ENCODE measurements at places on chromosomes 1 and 21. TPM values are rescaled to one million over a fixed set of nuclear protein-coding genes. Genes with fewer than 3 reads are reported as not detected.

DNA sequence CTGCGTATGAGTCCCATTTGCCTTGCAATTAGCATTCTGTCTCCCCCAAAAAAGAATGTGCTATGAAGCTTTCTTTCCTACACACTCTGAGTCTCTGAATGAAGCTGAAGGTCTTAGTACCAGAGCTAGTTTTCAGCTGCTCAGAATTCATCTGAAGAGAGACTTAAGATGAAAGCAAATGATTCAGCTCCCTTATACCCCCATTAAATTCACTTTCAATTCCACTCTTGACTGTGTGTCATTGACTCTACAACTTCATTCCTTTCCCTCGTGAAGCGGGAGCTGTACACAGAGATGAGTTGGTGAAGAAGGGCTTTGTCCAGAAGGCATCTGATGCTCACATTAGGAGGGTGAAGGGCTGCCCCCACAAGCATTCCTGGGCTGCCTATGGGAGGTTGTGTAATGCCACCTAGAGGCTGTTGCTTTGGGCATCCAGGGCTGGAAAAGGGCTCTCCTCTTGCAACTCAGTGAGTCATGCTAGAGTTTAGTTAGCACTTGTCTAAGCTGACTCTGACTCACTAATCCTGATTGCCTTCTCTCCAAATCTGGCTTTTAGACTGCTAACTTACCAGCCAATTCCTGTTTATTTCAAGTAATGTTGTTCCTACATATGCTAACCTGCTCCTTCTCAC is 1.8 kb downstream of the SPRR1B start:
- H3K27me3 ChIP-seq = no peaks in the 10 kb centered on the region
- no peak overlapping the region for H3K27ac ChIP-seq
- H3K4me3 ChIP-seq = no peak overlapping the region
- no peak for DNase-seq
- H3K36me3 ChIP-seq = no peaks in the 10 kb centered on the region

DNA sequence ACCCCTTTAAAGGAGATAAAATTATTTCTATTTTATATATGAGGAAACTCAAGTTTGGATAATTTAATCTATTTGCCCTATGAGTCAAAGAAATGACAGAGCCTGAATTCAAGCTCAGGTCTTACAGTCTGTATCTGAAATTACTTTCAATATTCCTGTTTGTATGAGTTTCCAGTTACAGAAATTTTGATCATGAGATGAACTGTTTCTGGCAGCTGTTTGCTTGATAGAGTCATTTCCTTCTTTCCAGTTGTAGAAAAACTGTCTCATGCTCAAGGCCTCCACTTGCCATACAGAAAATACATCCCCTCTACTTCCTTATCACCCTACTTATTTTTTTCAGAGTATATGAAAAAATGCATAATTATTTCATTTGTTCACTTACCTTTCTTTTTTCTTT is 87.6 kb downstream of the PTPRC start:
- H3K27me3 ChIP-seq = no peaks in the 10 kb centered on the region
- no peaks in the 10 kb centered on the region for H3K4me1 ChIP-seq
- no peak overlapping the region for H3K4me3 ChIP-seq

DNA sequence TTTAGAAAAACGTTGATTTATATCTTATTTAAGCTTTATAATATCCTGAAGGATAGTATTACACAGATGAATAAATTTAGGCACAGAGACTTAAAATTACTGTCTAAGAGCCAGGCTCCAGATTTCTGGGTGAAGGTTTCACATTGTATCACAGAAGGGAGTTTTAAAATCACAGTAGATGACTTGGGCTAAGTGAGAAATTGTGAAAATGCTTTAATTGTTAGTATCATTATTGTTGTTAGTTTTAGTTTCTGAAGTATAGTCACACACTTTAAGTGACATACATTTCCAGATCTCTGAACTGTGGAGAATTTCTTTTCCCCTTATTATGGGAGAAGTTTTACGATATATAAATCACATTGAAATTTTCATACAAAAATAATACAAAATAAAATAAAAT is 83.5 kb downstream of the NDUFS5 start:
- DNase-seq = no peak
- H3K27ac ChIP-seq = no peak overlapping the region
- peaks cover 6% of the 10 kb centered on the region for H3K36me3 ChIP-seq
- no peak overlapping the region for H3K4me3 ChIP-seq

- H3K4me3 ChIP-seq = no peak overlapping the region
- peaks cover 4% of the 10 kb centered on the region for H3K4me1 ChIP-seq
- H3K27ac ChIP-seq = no peak overlapping the region
- H3K27me3 ChIP-seq = peaks cover 4% of the 10 kb centered on the region
- H3K36me3 ChIP-seq = no peaks in the 10 kb centered on the region
Measured at GRCh38 chr1:245611251-245611650, 456.5 kb downstream of the KIF26B start.

GRCh38 chr1:37515185-37516034 is 844 bp upstream of the MEAF6 start:
- peaks cover 15% of the 10 kb centered on the region for H3K36me3 ChIP-seq
- H3K4me3 ChIP-seq = peak overlapping the region; percentile 67
- H3K4me1 ChIP-seq = peaks cover 14% of the 10 kb centered on the region
- no peak for DNase-seq

DNA sequence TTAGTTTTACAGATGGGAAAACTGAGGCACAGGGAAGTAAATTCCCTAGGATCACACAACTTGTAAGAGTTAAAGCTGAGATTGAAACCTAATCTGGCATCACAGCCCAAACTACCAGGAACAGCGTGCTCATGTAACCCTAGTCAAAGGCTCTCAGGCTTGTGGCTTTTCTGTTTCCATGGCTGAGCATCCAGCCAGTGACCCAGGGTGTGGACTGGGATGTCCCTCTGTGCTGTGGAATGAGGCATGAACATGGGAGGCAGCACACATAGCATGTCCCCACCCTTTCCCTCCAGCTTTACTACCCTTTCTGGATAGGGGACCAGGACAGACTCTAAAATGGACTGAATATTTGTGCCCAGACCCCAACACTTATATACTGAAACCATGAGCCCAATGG is 35.1 kb upstream of the RGS16 start:
- DNase-seq = no peak
- peaks cover 16% of the 10 kb centered on the region for H3K4me1 ChIP-seq
- H3K27me3 ChIP-seq = no peaks in the 10 kb centered on the region
- H3K27ac ChIP-seq = no peak overlapping the region
- H3K4me3 ChIP-seq = no peak overlapping the region
- H3K36me3 ChIP-seq = no peaks in the 10 kb centered on the region

DNA sequence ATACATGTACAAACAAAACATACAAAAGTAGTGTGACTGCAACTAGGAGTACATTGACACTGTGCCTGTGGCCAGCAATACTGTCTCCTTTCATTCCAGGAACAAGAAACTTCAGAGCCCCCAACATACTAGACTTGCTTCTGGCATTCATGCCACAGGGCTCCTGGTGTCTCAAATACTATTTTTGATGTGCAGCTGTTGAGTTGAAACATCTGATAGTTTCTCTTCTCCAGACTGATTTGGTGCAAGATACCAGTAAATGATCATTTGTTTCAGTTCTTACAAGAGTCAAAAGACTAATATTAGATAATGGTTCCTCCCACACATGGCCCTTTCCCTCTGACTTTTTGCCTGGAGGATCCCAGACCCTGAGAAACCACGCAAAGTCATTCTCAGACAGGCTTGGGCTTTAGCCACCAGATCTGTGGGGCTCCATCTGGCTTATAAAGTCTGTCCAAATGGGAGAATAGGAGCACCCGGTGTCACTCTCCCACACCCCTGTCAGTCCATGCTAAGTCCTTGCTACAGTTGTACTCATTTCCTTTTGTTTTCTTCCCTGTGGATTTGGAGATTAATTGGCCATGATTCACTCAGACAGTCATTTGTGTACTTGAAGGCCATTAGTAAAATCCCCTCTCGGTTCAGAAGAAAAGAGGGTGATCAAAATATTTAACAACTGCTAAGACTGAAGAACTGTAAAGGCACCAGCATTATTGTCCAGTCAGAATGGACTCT is 163.5 kb upstream of the RUNX1 start:
- H3K27ac ChIP-seq = peak overlapping the region; percentile 79
- DNase-seq = peak; percentile 43
- no peaks in the 10 kb centered on the region for H3K36me3 ChIP-seq
- H3K4me1 ChIP-seq = peaks cover 33% of the 10 kb centered on the region

- DNase-seq = no peak
- no peak overlapping the region for H3K27ac ChIP-seq
- no peaks in the 10 kb centered on the region for H3K27me3 ChIP-seq
Measured at GRCh38 chr1:14639291-14640050, 41.0 kb downstream of the KAZN start.

The PTPN7 gene
- 0.44 TPM for total RNA-seq

The GUCA2B gene
- total RNA-seq = not detected

All from muscle of leg (tissue), 16 donors.